Stimulated activated CD4-positive, alpha-beta T cell treated with anti-CD3 and anti-CD28 coated beads, Interleukin-2, amount 100 ng/mL, for 24 hours (primary cell): ENCODE measurements at places on chromosomes 1 and 21.

GRCh38 chr1:232816324-232816723, 11.1 kb downstream of the MAP10 start:
- DNase-seq, result no peak

GRCh38 chr1:109134423-109134822, 20.5 kb downstream of the ELAPOR1 start:
- DNase-seq, result no peak

DNA sequence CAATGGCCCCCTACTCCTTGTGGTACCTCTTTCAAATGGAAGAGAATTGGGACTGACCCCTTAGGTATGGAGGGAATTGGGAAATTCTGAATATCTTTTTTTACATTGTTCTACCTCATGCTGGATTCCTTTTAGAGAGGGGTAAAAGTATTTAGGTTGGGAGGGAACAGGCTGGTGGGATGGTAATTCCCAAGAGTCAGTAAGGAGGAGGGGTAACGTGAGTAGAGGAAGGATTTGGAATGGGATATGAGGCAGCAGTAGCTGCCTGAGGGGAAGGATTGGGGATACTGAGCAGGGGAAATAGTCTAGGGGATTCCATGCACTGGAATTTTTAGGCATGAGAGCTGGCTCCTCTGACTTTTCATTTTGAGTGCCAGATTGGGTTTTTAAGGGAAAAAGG, 3.8 kb upstream of the AADACL3 start:
- no peak for DNase-seq

DNA sequence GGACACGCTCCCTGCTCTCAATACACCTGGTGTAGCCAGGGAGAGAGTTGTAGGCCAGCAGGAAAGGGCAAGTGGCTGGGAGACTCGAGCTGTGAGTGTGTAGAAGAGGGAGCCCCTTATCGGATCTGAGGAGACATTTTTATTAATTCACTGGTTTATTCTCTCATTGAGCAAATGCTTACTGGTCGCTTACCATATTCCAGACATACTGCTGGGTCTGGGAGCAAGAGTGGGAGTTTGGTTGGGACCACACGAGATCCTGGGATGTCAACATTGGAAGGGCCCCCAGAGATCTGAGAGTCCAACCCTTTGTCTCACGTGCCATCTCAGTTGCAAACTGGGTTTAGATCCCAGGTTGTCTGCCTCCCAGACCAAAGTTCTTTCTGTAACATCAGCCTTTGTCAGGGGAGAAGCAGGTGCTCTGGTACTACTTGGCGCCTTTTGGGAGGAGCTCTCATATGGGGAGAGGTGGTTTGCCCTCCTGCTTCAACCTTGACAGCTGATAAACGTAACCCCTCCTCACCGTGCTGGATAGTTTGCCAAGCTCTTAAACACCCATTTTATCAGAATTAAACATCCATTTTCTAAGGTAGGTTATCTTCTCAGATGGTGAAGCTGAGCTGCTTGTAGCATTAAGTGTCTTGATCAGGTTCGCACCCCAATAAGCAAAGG, 742 bp downstream of the TMEM222 start:
- no peak for DNase-seq

GRCh38 chr1:83065952-83066727, 932.8 kb downstream of the TTLL7 start:
- DNase-seq, result no peak
